ENCODE measurements at places on chromosomes 16 and 17.

- DNase-seq = no peak
Measured at GRCh38 chr17:38797158-38797490, 2.2 kb downstream of the PIP4K2B start.

GRCh38 chr17:76381633-76382350, 2.6 kb upstream of the SPHK1 start:
- DNase-seq = no peak

- no peak for DNase-seq
Measured at GRCh38 chr17:16050844-16051243, 51.2 kb downstream of the TTC19 start.

DNA sequence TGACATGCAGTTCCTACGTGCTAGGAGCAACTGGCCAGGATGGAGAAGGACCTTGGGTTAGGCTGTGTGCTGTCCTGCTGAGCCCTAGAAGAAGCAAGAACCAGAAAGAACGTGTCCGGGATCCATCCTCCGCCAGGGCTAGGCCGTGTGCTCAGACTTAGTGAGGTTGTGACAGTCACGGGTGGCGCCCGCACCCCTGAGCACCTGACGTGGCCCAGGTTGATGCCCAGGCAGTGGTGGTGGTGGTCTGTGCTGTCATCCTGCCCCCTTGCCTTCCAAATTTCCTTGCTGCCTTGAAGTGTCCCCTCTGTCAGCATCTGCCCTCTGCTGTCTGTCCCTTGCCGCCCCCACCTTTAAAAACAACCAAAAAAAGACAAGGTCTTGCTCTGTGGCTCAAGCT, 4.2 kb upstream of the GSE1 start:
- DNase-seq = no peak

DNA sequence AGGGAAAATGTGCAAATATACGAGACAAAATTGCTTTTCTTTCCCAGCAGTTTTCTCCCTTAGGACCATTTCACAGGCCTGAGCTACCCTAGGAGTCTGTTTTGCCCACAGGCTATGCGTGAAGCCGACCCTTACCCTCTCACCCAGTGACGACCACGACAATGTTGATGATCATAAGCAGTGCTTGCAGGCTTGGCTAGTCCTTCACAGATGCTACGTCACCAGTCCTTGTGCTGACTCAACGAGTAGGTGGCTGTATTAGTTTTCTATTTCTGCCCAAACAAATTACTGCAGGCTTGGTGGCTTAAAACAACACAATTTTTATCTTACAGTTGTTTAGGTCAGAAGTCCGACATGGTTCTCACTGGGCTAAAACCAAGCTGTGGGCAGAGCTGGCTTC, 574.6 kb upstream of the HSBP1 start:
- DNase-seq = no peak

GRCh38 chr17:29140631-29141513, 39.3 kb downstream of the MYO18A start:
- no peak for DNase-seq

DNA sequence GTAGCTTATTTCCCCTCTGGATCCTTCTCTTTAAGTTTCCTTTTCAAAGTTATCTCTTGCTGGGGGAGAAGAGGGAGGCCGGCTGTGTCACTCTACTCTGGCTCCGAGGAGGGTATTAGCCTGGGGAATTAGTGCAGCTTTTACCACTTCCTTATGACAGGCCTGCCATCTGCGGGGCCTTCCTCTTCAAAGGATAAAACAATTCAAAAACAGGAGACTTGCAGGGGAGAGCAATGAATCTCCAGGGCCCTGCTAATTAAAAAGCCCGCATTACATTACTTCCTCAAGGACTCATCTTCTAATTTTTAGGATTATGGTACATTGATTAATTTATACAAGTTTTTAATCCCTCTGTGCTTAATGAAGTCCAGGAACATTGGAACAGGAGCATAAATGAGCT, 190.9 kb upstream of the CDH5 start:
- DNase-seq = no peak

GRCh38 chr17:773467-774312, 8.4 kb downstream of the GLOD4 start:
- no peak for DNase-seq

DNA sequence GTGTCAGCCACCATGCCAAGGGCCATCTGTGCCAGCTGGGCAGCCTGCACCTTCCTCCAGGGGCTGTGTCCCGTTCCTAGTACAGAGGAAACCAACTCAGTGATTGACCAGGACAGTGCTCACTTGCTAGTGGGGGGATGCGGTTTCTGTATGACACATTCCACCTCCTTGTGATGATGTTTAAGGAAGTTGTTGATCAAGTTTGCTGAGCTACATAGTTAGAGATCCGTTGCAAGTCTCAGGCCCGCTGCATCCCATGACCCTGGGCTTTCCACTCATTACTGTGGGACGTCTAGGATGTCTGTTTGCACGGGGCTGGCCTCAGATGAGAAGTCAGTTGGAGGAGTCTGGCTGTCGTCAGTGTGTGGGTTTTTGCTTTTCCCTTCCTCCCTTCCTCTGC, 33.6 kb downstream of the RNF213 start:
- DNase-seq = no peak

GRCh38 chr16:23160082-23160481, 10.8 kb upstream of the USP31 start:
- DNase-seq = no peak

DNA sequence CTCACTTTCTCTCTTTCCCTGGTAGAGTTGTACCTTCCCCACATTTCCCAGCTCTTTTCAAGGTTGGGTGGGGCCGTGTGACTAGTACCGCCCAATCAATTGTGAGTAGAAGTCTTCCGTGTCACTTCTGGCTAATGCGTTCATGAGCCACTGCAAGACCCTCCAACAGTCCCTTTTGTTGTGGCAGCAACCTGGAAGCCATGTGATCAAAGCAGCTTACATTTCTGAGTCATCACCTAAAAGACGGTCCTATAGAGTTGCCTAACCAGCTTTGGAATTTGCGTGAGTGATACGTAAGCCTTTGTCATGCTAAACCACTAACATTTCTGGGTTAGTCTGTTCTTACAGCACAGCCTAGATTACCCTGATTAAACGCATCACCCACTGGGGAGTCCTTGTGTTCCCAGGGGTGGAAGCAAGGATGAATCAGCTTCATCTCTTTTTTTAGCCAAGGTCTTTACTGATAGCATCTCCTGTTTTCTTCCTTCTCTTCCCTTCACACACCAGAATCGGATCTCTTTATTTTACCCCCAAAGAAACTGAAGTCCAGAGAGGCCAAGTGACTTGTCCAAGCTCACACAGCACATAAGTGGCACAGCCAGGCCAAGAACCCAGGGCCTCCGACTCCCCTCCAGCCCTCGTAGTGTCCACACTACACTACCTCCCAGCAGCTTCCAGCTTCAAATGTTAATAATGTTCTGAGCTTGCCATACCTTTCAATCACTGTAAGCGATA, 366.3 kb upstream of the XYLT1 start:
- no peak for DNase-seq

- DNase-seq = no peak
Measured at GRCh38 chr17:44297975-44298374, 10.4 kb upstream of the RUNDC3A start.

DNA sequence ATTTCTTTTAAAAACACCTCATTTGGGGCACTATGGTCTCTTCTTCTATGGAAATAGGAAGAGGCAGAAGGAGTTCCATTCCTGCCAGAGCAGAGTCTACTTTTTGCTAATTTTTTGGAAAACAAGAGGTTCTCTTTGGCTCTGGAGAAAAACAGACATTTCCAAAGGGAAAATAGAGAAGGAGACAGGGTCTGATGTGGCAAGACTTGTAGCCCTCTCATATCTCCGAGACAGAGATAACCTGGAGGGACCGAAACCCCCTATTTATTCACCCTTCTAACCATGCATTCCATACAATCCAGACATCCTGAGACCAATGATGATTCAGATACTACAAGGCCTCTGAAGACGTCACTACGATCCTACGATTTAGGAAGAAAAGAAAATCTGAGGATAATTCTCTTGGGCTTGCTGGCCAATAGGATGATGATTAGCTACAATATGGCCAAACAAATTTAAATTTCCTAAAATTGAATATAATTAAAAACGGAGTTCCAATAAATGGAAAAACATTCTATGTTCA, 70.2 kb downstream of the HIC1 start:
- DNase-seq = no peak

DNA sequence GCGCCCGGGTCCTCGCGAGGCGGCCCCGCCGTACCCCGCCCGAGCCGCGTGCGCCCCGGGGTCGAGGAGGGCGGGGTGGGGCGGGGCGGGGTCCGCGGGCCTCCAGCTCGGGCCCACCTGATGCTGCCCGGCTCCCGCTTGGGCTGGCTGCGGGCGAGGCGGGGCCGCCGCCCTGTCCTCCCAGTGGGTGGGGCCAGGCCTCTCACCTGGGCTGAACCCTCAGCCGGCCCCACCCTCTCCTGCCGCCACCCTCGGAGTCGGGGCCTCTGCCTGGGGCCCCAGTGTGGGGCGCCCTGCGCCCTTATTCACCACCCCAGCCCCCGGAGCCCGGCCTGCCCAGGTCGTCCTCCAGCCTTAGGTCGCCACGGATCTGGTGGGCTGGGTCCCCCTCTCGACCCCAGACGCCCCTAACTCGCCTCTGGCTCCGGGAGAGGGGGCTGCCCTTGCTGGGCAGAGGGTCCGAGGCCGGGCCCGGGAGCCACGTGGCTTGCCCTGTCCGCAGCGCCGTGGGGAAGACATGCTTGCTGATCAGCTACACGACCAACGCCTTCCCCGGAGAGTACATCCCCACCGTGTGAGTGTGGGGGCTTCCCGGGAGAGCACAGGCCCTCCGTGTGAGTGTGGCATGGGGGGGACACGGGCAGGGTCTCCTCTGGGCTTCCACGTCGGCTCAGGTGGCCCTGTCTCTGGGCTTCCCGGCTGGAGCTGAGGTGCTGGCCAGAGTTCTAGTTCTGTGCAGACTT, 578 bp downstream of the RAC3 start:
- DNase-seq = peak; percentile 84

DNA sequence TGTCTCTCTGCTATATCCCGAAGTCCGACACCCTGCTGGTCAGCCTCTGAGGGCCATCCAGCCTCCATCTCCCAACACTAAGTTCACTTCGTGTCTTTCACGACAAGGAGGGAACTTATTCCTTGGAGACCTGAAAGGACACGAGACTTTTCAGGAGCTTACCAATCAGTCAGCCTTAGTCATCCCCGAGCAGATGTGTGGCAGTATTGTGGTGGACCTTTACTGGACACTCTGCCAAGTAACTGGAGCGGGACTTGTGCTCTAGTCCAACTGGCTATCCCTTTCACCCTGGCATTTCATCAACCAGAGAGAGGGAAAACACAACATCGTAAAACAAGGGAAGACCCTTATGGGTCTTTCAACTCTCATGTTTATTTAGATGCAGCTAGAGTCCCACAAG, 87.1 kb downstream of the EMP2 start:
- no peak for DNase-seq

- DNase-seq = no peak
Measured at GRCh38 chr17:14733376-14733775, 432.5 kb downstream of the HS3ST3B1 start.

- DNase-seq = no peak
Measured at GRCh38 chr16:48000622-48001021, 155.2 kb downstream of the ABCC12 start.

DNA sequence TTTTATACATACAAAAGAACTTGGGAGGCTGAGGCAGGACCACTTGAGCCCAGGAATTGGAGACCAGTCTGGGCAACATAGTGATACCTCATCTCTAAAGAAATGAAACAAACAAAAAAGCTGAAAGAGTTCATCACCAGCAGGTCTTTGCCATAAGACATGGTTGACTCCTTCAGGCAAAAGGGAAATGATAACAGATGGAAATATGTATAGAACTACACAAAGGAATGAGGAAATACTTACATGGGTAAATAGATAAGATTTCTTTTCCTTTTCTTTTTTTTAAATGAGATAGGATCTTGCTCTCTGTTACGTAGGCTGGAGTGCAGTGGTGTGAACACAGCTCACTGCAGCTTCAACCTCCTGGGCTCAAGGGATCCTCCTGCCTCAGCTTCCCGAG, 165.3 kb downstream of the PARN start:
- no peak for DNase-seq

GRCh38 chr16:71954699-71955195, 45.5 kb downstream of the PKD1L3 start:
- DNase-seq = no peak

GRCh38 chr17:41185001-41185400, 290 bp upstream of the KRTAP4-1 start:
- no peak for DNase-seq

DNA sequence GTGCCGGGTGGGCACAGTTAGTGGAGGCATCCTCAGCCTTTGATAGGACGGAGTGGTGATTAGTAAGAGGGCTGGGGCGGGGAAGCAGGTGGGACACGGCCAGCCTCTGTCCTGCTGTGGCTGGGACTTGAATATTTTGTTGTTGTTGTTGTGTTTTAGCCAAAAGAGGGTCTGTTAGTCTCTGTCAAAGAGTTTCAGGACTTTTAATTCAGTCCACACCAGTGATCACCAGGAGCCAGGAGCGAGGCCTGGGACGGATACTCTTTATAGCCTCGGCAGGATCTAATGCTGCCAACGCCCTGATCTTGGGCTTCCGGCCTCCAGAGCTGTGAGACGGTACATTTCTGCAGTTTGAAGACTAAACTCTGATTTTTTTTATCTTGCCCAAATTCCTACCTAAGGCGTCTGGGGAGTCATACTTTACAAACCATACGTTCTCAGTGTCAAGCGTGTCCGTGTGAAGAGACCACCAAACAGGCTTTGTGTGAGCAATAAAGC, 2.9 kb upstream of the RNF213 start:
- no peak for DNase-seq

Data from HuH-7.5 (cell line).